ENCODE measurements at places on chromosomes 3 and 15. TPM values are rescaled to one million over a fixed set of nuclear protein-coding genes. Genes with fewer than 3 reads are reported as not detected.

The ALDH1A2 gene
- total RNA-seq: 0.83 TPM

The LRRC31 gene
- total RNA-seq: not detected

The AMT gene
- total RNA-seq: 6.4 TPM

The GNAT1 gene
- total RNA-seq: not detected

The SENP8 gene
- 2.6 TPM for total RNA-seq

The APBA2 gene
- total RNA-seq: 57.3 TPM

The MNS1 gene
- total RNA-seq: not detected

The TRH gene
- total RNA-seq: not detected

The GPR149 gene
- total RNA-seq: not detected

GRCh38 chr15:32830241-32830640 lies 112.4 kb downstream of the GREM1 start:
- no peak for DNase-seq
- no peaks in the 10 kb centered on the region for H3K36me3 ChIP-seq
- no peaks in the 10 kb centered on the region for H3K27me3 ChIP-seq

DNA sequence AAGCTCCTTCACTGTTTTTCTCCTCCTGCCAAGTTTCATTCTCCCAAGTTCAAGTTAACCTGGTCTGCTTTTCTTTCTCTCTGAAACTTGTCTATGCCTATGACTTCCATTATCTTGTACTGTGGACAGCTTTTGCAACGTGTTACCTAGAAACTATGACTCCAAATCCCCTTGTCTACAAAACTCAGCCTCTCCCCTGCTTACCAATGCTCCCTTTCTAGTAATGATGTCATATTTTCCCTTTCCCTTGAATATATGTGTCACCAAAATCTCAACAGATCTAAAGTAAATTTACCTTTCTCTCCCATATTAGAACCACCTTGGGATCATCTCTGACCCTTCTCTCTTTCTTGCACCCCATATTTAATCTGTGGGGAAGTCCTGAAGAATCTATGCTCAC lies 10.5 kb upstream of the ABHD2 start:
- no peaks in the 10 kb centered on the region for H3K36me3 ChIP-seq
- no peak overlapping the region for H3K27ac ChIP-seq
- DNase-seq: no peak
- no peak overlapping the region for H3K4me3 ChIP-seq
- no peaks in the 10 kb centered on the region for H3K27me3 ChIP-seq

DNA sequence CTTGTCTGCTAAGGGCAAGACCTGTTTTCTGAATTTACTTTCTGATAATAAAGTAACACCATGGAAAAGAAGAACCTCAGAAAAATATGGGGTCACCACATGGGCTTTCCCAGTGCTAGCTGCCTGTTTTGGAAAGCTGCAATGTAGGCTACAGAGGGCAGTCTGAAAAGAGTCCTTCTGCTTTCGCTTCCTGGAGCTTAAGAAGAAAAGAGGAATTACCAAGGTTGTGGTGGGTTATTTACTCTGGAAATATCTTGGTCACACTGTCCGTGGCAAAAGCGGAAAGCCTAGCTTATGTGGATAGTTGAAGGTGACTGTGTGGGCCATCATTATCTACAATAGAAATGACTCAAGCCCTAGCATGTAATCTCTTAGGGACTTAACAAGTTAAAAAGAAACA lies 31.7 kb upstream of the IP6K2 start:
- H3K27me3 ChIP-seq: no peaks in the 10 kb centered on the region
- H3K27ac ChIP-seq: no peak overlapping the region
- DNase-seq: no peak
